ENCODE measurements at places on chromosomes 7 and 10.

- no peak for DNase-seq
Observed at GRCh38 chr7:143383642-143383957, 2.5 kb downstream of the ZYX start.

DNA sequence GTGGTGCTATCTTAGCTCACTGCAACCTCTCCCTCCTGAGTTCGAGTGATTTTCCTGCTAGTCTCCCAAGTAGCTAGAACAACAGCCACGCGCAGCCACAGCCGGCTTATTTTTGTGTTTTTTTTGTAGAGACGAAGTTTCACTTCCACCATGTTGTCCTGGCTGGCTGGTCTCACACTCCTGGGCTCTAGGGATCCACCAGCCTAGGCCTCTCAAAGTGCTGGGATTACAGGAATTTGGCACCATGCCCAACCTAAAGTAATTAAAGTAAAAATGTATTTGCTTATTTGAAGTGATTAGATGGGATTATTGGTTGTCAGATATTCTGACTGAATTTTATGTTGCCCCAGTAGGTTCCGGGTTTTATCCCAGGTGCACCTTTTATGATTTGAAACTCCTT, 22.7 kb downstream of the LUC7L2 start:
- DNase-seq: no peak

- DNase-seq: no peak
Observed at GRCh38 chr10:59595593-59595992, 114.1 kb downstream of the SLC16A9 start.

- no peak for DNase-seq
Observed at GRCh38 chr7:44267178-44267577, 58.2 kb downstream of the CAMK2B start.

- no peak for DNase-seq
Observed at GRCh38 chr10:87054373-87055295, 34.5 kb downstream of the FAM25A start.

GRCh38 chr7:42618651-42619360, 293.1 kb downstream of the C7orf25 start:
- DNase-seq: no peak

DNA sequence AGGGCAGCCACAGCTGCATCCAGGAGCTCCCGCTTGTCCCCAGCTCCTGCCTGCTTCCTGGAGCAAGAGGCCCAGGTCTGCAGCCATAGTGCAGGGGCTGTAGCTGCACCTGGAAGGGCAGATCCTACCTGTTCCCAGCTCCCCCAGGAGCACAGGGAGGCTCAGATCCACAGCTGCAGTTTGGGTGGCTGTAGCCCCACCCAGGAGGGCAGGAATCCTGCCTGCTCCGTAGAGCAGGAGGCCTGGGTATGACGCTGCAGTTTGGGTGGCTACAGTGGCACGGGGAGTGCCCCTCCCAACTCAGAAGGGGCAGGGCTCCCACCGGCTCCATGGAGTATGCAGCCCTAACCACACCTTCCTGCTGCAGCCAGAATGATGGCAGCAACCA, 26.7 kb upstream of the CDCA7L start:
- DNase-seq: no peak

DNA sequence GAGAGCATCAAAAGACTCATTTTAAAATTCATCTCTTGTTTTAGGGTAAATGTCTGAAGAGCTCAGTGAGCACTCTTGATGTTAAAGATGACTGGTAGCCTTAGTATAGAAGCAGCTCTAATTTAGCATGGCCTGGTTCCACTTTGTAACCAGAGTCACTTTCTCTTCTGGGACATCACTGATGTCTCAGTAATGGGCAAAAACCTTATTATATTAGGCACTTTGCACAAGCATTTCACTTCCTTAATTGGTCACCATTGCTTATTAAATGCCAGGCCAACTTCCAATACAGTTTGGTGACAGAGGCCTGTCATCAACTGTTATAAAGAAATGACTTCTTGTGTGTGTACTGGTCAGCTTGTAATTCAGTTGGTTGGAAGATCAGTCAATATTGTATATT, 53.0 kb downstream of the STEAP1B start:
- DNase-seq: no peak

GRCh38 chr10:113709221-113709838, 29.6 kb downstream of the CASP7 start:
- no peak for DNase-seq

Measured in effector CD4-positive, alpha-beta T cell (primary cell).